Esophagus mucosa (tissue), 1 donor: ENCODE measurements at places on chromosomes 13 and 19. TPM values are rescaled to one million over a fixed set of nuclear protein-coding genes. Genes with fewer than 3 reads are reported as not detected.

TEX26 gene
- total RNA-seq: not detected

SLC25A41 gene
- 0.36 TPM for total RNA-seq

CEACAM6 gene
- 268 TPM for total RNA-seq

VAV1 gene
- total RNA-seq: 1.3 TPM

PRSS57 gene
- total RNA-seq: not detected

ZNF317 gene
- total RNA-seq: 15.1 TPM

NCAN gene
- total RNA-seq: not detected

RYR1 gene
- total RNA-seq: 6.4 TPM

ANGPTL8 gene
- not detected for total RNA-seq

MYH14 gene
- 66.0 TPM for total RNA-seq

- no peak for ATAC-seq
Measured at GRCh38 chr13:93715866-93716265, 489.3 kb downstream of the GPC6 start.

DNA sequence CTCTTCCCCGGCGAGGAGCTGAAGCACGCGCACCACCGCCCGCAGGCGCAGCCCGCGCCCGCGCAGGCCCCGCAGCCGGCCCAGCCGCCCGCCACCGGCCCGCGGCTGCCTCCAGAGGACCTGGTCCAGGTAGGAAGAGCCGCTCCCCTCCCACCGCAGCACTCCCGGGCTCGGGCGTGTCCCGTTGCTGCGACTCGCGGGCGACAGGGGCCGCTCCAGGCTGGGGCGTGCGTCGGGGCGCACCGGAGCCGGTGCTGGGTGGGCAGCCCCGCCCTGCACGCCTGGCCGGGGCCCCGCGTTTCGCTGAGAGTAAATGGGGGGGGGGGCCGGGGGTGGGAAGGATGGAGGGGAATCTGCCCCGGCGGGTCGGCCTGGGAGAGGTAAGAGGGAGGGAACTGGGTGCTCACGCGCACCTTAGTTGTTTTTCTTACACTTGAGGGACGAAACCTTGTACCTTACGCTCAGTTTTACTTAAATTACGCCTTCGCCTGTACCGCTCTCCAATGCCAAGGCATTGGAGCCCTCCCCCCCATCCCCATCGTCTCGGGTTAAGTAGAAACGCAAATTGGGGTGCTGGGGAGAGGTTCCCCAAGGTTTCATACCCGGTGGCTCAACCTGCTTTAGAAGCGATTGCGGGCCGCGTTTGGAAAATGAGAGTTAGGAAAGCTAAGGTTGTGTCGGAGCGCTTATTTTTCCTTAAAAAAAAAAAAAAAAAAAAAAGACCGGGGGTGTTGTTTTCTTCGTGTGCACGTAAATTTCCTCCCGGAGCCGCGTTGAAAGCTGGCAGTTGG is 850 bp downstream of the KLF5 start:
- peak; percentile 3 for ATAC-seq

- ATAC-seq: no peak
Measured at GRCh38 chr13:114222461-114222968, 12.2 kb upstream of the CDC16 start.

DNA sequence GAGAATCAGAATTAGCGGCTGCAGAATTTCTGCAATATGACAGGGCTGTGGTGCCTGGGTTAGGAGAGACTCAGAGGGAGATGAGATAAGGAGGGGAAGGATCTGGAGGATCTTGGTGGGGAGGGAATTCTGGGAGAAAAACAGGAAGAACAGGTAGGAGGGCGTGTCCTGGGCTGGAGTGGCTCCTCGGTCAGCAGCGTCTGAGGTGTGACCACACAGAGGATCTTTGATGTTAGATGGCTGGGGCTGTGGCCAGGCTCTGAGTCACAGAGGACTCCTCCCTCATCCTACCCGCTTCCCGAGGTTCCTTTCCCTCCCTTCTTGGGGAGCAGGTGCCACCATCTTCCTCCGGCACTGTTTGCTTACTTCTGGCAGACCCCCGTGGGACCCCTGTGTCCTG is 6.4 kb upstream of the KLK6 start:
- ATAC-seq: peak; percentile 87

- peak; percentile 57 for ATAC-seq
Measured at GRCh38 chr13:50365408-50366391, 350.5 kb downstream of the KCNRG start.

- no peak for ATAC-seq
Measured at GRCh38 chr13:75675421-75675820, 39.3 kb downstream of the LMO7 start.

DNA sequence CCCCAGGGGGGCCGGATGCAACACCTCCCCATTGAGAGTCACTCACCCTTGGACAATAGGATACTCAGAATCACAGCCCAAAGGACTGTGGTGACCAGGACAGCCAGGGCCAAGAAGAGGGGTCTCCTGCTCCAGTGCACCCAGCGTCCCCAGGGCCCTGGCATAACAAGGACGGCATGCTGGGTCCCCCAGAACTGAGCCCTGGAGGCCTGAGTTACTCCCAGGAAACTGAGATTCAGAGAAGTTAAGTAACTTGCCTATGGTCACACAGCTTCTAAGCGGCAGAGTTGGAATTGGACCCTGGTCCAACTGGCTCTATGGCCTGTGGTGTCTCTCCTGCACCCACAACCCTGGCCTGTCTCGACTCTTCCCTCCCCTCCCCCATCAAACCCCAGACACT is 295 bp downstream of the CLEC4G start:
- ATAC-seq: no peak

GRCh38 chr13:99398916-99399622 is 91.9 kb upstream of the GPR183 start:
- ATAC-seq: no peak

DNA sequence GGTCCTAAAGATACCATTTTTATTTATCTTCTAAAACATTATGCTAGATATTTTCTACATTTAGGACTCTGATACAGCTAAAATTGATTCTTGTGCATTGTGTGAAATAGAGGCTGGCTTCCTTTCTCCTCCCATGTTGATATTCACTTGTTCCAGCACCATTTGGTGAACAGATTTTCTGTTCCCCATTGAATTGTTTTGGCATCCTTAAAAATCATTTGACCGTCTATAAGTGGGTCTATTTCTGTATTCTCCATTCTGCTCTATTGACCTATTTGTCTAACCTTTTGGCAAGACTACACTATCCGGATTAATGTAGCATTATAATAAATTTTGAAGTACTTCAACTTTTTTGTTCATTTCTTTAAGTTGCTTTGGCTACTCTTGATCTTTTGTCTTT is 2689.2 kb downstream of the PCDH9 start:
- ATAC-seq: no peak

GRCh38 chr13:76455960-76456359 is 430.2 kb downstream of the KCTD12 start:
- ATAC-seq: no peak

DNA sequence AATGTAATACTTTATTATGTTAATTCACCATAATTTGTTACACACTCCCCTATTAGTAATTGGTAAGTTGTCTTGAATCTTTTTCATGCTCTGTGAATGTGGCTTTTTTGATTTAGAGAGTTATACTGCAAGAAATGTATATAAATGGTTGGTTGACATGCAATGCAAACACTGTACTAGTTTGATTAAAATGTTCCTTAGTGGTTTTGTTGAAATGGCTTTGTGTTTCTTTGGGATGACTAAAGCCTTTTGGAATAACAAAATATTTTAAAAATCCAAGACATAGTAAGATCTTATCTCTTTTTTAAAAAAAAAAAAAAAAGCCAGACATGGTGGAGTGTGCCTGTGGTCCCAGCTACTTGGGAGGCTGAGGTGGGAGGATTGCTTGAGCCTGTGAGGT is 10.5 kb downstream of the LAMP1 start:
- ATAC-seq: no peak

DNA sequence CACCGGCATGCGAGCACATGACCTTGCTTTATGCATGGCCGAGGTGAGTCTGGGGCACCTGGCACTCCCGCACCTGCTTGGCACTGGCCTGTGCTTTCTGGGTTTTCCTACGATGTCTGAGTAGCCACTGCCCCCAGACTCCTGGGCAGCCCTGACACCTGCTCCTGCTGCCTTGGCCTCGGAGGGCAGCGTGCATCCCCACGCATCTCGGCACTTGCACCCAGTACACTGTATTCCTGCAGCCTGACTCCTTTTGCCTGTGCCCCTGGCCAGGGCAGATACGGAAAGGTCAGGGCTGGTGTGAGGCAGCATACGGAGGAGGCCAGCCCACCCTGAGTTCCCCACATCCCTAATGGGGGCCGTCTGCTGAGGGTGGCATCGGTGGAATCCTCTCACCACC is 340.6 kb downstream of the TEX29 start:
- ATAC-seq: no peak

DNA sequence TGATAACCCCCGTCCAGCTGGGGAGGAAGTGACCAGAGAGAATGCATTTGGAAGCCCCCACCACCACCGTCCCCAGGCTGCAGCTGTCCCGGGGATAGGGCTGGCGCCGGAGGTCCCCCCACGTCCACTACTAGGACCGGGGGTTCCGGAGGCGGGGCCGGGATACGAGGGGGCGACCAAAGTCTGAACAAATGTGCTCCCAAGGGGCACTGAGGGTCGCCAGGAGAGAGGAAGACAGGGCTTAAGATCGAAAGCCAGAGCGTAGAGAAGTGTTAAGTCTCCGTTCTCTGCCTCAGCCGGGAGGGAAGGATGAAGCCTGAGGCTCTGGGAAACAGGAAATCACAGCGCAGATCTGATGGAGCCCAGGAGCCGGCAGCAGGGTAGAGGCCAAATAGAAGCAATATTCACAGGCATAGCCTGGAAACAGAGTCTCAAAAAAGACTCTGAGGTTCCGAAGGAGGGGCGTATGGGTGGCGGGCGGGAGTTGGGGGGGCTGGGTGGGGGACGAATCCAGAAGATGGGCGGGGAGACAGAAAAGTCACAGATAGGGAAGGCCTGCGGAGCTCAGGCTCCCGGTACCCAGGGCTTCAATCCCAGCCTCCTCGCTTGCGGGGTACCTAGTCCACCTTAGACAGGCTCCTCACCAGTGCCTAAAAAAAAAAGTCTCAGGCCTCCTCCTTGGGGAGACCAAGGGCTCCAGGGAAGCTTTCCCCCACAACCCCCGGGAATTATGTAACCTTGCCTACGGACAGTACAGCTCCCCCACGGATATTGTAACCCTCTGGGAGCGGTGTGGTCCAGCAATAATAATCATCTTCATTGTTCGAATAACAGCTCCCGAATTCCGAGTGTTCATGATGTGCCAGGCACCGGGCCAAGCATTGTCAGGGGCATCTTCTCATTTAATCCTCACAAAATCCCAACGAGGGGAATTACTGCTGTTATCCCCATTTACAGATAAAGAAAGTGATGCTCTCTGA is 1.1 kb upstream of the ERF start:
- ATAC-seq: no peak

DNA sequence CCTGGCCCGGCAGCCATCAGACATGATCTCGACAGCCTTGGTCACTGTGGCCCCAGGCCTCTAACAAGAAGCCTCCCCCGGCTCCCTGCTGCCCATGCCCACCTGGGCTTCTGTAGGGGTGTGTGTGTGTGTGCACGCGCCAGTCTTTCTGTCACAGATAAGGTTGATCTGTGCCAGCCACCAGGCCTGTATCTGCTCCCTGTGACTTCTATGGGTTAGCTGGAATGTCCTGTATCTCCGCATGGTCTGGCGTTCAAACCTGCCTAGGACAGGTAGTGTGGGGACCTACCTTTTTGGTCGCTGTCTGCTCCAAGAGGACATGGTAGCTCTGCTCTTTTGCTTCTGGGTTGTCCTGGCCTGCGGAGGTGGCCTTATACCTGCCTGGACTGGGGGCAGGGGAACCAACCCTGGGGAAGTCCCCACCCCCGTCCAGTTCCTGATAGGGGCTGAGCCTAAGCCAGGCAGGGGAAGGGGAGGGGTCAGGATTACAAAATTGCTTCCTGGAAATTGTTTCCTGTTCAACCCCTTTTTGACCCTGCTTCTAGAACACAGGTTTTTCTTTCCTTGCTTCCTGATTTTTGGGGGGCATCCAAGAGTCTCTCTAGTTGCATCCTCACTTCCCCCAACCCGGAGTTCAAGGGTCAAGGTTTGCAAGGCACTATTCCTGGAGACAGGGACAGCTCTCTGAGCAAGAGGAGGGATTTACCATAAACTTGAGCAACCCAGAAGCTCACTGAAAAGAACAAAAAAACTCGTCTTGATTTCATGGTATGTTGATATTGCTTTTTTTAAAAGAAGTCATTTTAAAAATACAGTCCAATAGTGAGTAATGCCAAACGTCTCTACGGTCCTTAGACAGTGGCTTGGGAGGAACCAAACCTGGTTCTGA is at the start of gene LRG1:
TSS of gene LRG1 (minus strand) at position 344 of the 889 bp plus-strand sequence. CDS start at position 321, 23 bp downstream.
- peak; percentile 92 for ATAC-seq

- no peak for ATAC-seq
Measured at GRCh38 chr19:33957804-33958203, 161.1 kb downstream of the KCTD15 start.
